ENCODE measurements at places on chromosomes 7 and 10.

DNA sequence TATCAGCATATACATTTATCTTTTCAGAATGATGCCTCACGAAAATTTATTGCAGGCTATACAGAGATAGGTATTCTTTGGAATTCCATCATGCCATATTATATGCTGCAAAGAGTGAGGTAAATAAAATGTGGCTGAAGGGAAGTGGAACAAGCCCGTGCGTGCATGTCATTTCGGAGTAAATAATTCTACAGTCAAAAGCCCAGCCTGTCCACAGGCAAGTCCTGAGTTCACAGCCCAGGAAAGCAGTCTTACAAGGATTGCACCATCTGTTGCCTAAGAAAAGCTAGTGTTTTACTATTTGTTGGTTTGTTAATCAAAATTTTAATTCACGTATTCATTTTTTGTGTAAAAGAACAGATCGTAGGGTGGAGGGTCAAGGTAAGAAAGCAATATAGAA, 292.4 kb upstream of the AKR1E2 start:
- no peak for DNase-seq

GRCh38 chr10:6047847-6048246, 14.3 kb downstream of the IL2RA start:
- no peak for DNase-seq

DNA sequence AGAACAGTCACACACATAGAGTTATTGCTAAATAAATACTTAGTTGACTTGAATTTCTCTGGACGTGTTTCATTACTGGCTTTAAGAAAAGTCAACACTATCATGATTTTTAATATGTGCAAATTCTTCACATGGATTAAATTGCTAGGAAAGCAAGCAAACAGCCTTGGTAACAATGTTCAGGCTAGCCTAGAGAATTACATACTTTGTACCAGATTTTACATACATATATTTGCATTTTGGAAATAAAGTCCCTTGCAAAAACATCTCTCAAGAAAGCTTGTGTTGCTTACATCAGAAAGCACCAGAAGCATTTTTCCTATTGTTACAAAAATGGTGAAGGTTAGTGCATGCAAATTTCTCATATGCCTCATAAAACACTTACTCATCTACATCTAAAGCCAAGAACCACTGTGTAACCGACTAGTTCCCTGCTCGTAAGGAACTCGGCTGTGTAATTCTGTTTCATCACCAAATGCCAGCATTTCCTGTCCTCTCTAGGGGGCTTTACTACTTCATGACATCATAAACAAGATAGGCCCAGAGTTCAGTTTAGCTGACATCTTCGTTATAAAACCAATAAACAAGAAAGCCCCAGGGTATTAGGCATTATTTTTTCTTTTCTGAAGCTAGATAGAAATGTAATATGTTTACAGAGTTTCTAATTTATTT, 87.8 kb downstream of the CFAP58 start:
- no peak for DNase-seq

DNA sequence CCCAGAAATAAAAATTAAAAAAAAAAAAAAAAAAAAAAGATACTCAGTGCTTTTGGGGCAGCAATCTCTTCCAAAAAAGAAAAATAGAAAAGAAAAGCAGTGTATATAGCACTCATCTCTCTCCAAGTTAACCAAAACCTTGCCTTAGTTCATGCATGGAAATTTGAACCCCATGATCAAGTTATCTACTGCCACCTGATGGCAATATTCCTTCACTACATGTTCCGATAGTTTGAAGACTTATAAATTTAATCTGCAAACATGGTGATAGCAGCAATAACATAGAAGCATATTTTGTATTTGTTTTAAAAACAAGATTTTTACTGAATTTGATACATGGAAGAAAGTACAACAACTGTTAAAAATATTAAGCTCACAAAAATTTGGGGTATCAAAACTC, 48.6 kb upstream of the SLIT1 start:
- DNase-seq = no peak

- DNase-seq = no peak
Observed at GRCh38 chr7:132489776-132490237, 86.5 kb downstream of the PLXNA4 start.

- no peak for DNase-seq
Observed at GRCh38 chr7:47291461-47292081, 290.3 kb downstream of the TNS3 start.

DNA sequence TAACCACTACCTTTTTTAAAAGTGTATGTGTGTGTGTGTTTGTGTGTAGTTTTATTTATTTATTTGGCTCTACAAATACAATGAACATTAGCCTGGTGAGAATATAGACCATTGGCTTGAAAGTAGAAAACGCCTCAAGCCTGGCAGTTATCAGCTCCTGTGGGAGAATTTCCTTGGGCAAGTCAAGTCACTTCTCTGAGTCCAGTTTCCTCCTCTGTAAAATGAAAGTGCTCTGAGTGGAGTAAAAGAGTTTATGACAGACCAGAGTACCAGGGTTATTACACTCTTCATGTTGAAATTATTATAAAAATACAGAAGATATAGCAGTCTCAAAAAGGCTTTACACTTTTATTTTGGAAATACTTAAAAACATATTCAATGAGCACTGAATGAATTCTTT, 10.1 kb upstream of the RHOBTB1 start:
- DNase-seq = no peak

DNA sequence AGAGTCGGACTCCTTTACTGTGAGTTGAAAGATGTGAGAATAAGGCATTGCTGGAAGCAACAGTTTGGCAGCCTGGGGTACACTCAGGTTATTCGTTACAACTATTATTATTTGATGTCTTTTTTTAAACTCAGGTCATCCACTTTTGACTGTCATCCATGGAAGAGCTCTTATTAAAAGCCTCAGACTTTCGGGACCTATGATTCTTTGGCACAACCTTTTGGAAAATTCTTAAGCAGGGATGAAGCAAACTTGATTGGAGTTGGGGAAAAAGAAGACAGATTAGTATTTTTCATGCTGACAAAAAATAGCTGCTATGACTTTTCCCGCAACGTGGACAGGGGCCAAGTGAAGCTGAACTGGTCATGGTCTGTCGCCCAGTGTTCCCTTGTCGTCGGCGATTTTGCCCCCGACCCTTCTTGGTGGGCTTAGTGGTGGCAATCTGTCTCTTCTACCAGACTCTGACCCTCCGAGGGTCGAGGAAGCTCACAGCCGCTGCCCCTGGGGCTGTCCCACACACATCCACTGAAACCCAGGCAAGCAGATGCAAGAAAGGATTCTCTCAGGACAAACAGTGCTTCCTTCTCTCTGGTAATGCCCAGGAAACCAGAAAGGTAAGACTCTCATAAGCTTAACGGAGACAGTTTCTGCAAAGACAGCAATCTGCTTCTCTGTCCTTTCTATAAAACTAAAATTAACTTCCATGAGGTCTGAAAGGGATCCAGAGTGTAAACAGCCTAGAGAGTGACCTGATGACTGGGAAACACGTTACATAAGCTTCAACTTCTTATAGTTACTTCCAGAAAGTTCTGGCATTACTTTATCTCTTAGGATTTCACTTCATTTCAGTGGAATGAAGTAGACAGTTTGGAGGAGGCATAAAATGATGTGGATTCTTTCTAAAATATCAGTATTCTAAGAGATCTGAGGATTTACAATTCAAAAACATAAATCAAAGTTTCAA, 1.0 kb downstream of the CPED1 start:
- no peak for DNase-seq

- no peak for DNase-seq
Observed at GRCh38 chr7:261341-262250, 28.4 kb upstream of the FOXL3 start.
